ENCODE measurements at places on chromosomes 12 and 14.

GRCh38 chr12:14186193-14186502 is 179.3 kb upstream of the ATF7IP start:
- no peak for DNase-seq

- DNase-seq, result no peak
These were observed 42.1 kb upstream of the GXYLT1 start for GRCh38 chr12:42186793-42187192.

- peak; percentile 20 for DNase-seq
These were observed 7.5 kb upstream of the SAV1 start for GRCh38 chr14:50675597-50675996.

- peak; percentile 87 for DNase-seq
These were observed 28.4 kb upstream of the BDKRB2 start for GRCh38 chr14:96176275-96176674.

GRCh38 chr14:69615121-69615495 is 3.7 kb downstream of the SUSD6 start:
- no peak for DNase-seq

DNA sequence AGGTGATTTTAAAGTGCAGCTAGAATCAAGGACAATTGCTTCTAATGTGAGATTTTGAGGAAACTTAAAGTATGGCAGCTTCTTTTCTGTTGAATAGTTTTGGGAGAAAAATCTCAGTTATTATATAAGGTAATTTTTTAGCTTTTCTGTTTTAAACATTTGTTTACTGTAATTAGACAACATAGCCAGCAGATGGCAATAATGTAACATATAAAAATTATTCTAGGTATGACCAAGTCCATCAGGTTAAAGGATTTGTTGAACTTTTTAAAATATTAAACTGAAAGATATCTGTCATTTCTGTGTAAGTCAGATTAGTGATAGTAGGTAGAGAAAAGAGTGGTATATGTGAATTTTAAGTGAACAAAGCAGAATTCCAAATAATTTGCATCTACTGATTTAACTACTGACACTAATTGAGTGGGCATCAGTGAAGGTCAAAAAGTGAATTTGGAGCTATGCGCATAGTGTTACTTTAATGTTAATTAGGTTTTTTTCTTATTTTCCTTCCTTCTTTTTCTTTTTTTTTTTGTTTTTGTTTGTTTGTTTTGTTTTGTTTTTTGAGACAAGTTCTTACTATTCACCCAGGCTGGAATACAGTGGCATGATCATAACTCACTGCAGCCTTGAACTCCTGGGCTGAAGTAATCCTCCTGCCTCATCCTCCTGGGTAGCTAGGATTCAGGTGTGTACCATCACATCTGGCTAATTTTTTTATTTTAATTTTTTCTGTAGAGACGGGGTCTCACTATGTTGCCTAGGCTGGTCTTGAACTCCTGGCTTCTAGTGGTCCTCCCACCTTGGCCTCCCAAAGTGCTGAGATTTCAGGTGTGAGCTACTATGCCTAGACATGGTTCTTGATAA is 18.6 kb downstream of the PRORP start:
- peak; percentile 59 for DNase-seq

DNA sequence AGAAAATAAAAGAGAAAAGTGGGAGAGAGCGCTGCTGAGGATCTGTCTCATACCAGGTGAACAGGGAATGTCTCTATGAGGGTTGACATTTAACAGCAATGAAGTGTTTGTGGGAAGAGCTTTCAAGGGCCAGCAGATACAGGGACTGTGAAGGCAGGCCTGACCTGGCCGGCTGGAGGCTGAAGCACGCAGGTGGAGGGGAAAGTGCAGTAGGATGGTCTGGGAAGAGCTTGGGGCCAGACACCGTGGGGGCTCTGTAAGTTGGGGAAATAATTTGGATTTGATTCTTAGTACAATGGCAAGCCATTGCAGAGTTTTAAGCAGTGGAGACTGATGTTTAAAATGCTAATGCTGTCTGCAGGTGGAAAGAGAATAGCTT is 23.8 kb upstream of the DHRS2 start:
- no peak for DNase-seq

GRCh38 chr14:39426605-39427004 is 5.6 kb downstream of the FBXO33 start:
- peak; percentile 80 for DNase-seq

- DNase-seq, result no peak
These were observed 118.9 kb downstream of the UNC79 start for GRCh38 chr14:93549595-93549994.

GRCh38 chr14:86543521-86543920 is 1013.6 kb downstream of the FLRT2 start:
- DNase-seq, result no peak

GRCh38 chr14:78673845-78674244 is 503.7 kb downstream of the NRXN3 start:
- DNase-seq, result no peak

DNA sequence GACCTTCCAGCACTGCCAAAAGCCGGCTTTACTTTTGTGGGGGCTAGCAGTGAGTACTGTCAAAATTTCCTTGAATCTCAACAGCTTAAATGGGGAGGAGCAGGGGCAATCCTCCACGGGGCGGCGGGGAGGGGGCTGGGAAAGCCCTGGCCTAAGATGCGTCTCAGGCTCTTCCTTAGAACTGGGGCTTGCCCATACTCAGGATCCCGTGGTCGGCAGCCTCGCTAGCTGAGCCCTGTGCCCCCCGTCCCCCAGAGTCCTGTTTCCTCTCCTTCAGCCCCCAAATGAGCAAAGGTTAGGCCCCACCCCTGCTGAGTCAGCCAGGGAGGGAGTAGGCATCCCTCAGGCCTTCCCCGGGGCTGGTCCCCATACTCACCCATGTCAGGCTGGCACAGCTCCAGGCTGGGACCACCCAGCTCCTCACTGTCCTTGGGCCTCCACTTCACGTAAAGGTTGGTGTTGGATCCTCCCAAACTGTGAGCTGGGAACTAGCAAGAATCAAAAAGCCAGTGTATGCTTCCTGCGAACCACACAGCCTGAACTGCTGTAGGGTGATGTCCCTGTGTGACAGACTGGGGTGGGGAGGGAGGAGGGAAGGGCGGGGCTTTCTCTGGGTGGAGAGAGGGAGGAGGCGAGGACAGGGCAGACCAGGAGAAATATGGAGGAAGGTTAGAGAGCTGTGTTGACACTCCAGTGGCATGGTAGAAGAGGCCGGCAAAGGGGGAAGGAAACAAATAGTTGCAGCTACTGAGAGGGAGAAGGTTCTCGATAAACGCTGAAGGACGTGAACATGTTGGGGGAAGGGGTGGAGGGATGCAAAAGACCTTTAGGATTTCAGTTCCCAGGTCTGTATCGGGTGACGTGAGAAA is 5.9 kb upstream of the BAZ2A start:
- peak; percentile 93 for DNase-seq

GRCh38 chr12:104485651-104486362 is 29.1 kb downstream of the CHST11 start:
- DNase-seq, result peak; percentile 39

DNA sequence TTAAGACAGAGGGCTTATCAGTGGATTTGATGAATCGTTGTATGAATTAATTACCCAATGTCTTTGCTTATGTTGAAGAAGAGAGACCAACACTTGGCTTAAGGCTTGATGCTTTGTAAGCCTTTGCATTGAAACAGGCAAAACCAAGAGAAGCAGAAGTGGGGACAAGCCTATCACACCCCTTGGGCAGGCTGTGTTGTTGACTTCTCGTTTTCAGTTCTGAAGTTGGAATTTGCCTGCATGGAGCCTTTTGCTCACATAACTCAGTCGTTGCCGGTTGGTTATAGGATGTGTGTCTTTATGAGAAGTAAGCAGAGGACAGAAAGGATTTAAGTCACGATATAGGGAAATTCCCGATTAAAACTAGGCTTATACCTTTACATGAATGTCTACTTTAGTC is 94.7 kb downstream of the CCDC92 start:
- no peak for DNase-seq

DNA sequence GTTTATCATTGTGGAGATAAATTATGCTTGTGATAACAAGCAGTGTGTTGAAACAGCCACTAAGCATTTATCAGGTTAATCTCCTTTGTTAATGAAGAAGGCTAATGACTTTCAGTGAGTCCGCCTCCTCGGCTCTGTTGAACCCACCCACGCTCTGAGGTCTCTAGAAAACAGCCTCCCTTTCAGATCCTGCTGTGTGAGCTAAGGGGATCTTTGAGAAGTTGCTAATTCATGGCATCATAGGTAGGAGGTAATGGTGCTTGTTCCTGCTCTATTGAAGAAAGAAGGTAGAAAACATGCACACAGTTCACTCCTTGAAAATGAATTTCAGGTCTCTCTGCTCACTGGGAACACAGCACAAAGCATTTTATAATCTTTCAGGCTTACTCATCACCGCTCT is 483.9 kb downstream of the AACS start:
- no peak for DNase-seq

DNA sequence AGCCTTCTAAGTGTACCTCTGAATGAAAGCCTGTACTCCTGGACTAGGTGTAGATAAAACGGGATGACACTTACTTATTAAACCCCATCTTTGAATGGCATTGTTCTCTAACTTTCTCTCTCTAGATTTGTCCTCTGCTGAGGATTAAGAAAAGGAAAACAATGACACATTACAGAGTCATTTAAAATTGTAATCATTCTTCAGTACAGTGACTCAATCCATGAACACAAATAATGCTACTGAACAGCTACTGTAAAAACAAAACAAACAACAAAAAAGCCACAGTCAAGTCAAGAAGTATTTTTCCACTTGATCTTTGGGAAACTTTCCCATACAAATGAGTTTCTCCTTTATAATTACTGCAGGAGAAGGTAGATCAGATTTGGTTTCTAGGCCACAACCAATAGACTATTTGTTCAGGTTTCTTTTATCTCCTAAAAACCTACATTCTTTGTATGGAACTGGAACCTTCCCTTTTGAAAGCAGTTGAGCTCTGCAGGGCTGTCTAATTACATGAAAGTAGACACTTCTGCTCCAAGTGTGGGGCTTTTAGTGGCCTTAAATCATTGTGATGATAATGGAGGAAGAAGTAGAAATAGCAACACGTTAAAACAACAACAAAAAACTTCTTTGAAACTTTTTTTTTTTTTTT is 219.1 kb downstream of the ESR2 start:
- peak; percentile 61 for DNase-seq

DNA sequence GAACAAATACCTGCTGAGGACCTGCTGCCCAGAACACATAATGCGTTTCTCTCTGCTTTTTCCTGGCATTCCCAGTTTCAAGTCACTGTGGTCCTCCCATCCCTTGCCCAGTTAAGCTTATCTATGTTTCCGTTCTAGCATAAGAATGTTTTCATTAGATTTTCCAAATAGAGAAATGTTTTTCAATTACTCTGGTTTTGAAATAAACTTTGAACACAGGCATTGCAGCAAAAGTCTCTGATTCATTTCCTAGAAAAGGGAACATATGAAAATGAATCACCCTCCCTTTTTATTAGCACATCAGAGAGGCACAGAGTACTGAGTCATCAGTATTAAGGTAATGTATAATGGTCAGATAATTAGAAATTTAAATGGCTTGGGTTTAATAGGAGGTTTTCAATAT is 201.1 kb upstream of the TMEM260 start:
- DNase-seq, result peak; percentile 87

GRCh38 chr12:54160089-54160488 is 28.7 kb downstream of the SMUG1 start:
- no peak for DNase-seq

GRCh38 chr14:101854366-101854765 is 92.9 kb downstream of the PPP2R5C start:
- DNase-seq, result no peak

DNA sequence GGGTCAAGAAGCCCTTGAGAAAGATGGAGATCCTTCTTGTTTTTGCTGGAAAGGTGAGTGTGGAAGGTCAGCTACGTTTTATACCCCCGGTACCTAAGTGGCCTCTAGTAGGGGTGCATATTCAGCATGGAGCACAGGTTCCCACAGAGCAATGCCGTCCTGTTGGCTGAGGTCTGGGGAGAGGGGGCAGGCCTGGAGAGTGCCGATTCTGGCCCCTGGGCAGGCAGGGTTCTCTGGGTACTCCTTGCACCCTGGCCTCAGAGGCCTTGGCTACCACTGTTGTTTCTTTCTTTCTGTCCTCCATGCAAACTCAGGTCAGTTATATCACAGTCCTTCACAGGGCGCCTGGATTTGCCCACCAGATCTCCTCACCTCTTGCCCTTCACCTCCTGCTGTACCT is 8.5 kb downstream of the RBP5 start:
- no peak for DNase-seq

GRCh38 chr14:105315211-105315721 is 718 bp downstream of the PACS2 start:
- DNase-seq, result peak; percentile 50

DNA sequence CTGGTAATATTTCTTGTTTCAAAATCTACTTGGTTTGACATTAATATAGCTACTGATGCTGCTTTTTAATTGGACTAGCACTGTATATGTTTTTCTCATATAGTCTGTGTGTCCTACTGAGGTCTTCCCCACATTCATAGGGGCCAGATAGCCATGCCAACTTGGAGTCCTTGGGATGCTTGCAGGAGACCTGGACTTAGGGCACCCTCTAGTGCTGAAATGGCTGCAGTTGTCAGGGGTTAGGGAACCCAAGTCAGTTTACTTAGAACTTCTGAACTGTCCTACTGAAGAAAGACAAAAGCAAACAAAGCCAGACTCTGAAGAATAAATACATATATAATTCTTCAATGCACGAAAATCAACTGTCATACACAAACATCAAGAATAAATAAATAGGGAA is 279.9 kb upstream of the SYT1 start:
- DNase-seq, result peak; percentile 13

DNA sequence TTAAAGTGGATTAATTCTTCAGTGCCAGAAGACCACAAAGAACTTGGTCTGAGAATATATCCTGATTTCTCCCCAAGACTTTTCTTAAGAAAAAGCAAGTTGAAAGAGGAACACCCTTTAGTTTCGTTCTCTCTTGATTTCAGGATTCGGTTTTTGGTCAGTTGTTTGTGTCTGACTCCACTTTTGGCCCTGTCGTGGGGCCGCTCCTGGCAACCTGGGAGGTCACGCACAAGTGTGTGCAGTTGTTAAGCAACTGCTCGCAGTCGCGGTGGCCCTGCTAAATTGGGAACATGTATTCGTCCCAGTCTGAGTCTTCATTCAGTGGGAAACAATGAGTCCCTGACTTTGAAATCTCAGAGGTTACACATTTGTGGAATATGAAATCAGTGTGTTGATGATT is 68.7 kb downstream of the RGS6 start:
- no peak for DNase-seq

GRCh38 chr14:67503331-67503730 is 14.8 kb upstream of the TMEM229B start:
- DNase-seq, result no peak

DNA sequence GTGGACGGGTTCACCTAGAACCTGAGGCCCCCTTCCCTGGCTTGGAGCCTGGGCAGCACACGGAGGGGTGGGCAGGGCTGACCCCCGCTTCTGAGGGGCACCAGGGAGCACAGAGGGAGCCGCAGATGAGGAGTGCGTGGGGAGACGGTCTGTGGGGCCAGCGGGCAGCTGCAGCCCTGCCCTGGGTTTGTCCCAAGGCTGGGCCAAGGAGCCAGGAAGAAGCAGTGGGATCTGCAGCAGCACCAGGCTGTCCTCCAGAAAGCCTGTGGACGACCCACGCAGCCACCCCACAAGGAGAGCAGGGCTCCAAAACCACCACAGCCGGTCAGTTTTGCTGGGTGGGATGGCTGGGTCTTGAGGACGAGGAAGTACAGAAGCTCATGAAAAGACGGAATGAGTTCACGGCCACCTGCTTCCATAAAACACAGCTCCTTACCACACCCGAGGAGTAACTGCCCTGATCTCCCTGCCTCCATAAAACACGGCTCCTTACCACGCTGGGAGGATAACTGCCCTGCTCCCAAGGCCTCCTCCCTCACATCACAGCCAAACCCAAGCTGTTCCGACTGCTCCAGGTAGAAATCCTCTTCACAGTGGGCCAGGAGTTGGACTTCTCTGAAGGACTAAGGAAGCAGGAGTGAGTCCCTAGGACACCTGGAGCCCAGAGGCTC is 9.9 kb upstream of the GOLGA3 start:
- DNase-seq, result no peak

GRCh38 chr12:132711080-132711843 is 620 bp downstream of the PGAM5 start:
- DNase-seq, result peak; percentile 67
